ENCODE measurements at places on chromosomes 3 and 15.

DNA sequence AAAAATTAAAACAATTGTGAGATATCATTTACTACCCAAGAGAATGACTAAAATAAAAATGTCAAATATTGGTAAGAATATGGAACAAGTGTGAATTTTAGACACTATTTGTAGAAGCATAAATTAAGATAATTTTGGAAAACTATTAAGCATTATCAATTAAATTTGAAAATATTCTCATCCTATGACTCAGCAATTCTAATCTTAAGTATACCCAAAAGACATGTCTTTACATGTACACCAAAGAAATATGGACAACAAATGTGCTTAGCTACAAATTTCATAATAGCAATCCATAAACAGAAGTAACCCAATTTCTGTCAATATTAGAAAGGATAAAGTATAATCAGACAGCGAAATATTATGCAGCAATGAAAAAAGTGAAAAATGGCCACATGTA lies 1032.2 kb upstream of the SEMA6D start:
- no peak for DNase-seq

DNA sequence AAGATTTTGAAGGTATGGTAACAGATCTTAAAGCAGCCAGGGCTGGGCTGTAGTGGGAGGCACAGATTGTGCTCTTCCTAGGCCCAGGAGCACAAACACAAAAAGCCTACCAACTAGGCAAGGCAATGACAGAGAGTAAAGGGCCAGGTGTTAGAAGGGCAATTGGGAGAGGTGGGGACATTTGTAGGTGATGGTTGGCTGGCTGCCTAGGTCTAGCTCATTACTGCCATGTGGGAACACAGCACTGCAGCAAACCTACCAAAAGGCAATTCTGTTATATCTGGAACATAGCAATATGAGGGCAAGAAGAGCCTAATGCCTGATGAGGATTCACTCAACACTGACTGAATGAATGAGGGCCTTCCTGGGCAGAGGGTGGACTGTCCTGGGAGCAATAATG lies 30.4 kb downstream of the ARHGEF3 start:
- no peak for DNase-seq

- no peak for DNase-seq
Measured at GRCh38 chr15:94263341-94264273, 32.2 kb downstream of the MCTP2 start.

DNA sequence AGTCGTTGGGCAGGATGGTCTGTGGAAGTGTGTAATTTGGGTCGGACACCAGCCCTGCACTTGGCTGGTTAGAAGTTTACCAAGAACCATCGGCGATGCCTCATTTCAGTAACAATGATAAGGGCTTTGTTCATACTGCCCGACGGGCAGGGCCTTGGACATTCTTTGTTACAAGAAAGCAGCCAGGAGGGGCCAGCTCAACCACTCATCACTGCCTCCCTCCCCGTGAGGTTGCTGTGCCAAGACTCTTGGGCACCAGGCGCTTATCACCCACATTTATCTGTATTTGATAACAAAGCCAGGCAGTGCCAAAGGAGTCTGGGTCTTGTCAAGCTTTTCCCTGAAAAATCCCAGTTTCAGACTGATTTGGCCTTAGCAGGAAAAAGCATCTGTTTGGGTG lies 235.0 kb downstream of the ADAMTS17 start:
- no peak for DNase-seq

GRCh38 chr3:48595526-48596121 lies 495 bp upstream of the COL7A1 start:
- no peak for DNase-seq

DNA sequence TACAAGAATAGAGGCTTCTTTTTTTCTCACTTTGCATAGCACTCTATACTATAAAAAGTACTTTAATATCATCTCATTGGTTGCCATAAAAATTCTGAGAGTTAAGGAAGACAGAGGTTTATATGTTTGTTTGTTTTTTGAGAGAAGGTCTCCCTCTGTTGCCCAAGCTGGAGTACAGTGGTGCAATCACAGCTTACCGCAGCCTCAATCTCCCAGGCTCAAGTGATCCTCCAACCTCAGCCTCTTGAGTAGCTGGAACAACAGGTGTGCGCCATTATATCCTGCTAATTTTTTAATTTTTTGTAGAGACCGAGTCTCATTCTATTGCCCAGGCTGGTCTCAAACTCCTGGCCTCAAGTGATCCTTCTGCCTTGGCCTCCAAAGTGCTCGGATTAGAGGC lies 250.2 kb downstream of the LPP start:
- no peak for DNase-seq

GRCh38 chr15:66231394-66232266 lies 21.9 kb downstream of the MEGF11 start:
- no peak for DNase-seq

DNA sequence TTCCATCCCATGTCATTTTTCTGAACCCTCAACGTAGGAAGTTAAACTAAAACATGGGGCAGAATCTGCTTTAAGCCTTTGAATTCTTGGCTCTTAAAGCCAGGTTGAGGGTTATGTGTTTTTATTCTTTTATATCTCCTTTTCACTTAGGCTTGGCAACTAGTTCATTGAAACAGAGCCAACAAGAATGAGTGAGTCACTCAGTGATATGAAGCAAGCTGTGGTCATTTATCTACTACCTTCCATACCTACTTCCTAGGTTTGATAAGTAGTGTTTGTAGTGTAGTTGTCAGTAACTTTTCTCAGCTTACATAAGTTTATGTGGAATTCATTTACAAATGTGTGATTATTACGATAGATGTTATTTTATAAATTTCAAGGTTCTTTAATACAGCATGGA lies 67.4 kb downstream of the SNRPN start:
- DNase-seq, result no peak

DNA sequence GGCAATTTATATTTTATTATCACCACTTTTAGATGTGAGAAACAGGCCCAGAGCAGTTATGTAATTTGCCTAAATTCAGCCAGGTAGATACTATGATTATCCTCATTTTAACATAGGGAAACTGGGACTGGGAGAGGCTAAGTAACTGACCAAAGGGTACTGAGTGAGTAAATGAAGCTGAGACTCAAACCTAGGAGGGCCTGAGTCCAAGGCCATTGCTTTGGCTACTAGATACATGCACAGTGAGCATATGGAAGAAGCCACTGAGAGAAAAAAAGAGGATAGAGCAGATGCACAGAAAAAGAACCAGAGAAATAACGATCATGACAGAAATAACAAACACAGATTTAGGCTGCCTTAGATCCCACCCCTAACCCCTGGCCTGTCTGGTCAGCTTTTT lies 33.6 kb downstream of the USF3 start:
- no peak for DNase-seq

DNA sequence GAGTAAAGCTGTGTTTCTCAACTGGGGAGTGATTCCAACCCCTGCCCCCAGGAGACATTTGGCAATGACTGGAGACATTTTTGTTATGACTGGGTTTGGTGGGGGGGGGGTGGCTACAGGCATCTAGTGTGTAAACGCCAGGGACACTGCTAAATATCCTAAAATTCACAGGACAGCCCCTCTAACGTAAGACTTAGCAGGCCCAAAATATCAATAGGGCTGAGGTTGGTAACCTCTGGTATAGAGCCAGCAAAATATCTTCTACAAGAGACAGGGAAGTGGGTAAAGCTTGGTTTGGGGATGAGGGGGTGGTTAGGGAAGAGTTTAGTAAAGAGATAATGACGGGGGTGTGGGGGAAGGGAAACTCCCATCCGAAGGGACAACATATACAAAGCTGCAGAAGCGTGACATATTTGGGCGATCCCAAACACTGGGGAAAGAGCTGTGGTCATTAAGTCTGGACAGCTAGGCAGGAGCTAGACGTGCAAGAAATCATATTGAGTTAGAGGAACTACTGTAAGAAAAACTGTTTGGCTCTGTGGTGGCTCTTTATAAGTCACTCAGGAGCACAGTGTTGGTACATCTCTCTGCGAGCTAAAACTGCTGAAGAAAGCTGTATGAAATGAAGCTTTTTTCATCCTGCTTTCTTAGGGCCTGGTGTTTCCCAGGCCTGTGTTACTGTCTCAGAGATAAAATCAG lies 697 bp upstream of the TRIM69 start:
- DNase-seq, result no peak

DNA sequence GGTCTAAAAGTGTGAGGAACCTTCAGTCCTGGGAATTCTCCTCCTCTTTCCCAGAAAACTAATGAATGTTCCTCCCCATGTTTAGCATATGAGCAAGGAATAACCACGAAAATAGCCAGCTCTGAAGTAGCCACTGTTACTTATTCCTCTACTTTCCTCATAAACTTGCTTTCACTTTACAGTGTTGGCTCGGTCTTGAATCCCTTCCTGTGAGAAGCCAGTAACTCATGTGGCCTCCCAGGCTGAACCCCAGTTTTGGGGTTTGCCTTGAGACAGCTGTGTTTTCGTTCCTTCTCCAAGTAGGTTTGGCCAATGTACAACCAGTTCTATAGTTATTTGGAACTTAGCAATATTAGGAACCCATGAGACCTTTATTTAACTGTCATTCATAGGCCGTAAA lies 195.0 kb downstream of the CNTN6 start:
- no peak for DNase-seq

DNA sequence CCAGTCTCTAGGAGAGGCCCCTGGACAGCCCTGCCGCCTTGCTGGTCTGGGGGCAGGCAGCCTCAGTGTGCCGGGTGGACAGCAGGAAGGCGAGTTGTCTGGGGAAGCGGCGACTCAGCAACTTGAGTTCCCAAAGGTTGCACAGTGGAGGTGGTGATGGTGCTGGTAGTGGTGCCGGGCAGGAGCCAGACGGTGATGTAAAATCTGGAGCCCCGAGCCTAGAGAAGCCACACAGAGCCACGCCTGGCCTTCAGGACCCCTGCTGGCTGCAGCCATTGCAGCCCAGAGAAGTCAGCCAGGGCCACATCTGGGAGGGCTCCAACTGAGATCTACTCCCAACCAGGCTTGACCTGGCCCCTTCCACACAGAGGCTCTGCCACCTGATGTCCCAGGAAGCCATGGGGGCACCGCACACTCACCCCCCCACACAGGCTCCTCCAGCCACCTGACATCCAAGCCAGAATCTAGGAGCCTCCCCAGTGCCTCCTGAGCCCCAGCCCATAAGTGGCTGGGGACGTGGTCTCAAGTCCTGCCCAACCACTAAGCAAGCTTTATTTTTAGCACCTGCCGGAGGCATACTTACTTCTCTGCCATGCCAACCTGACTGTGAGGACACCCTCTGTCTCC lies 8.8 kb downstream of the C3orf22 start:
- DNase-seq, result peak; percentile 27

DNA sequence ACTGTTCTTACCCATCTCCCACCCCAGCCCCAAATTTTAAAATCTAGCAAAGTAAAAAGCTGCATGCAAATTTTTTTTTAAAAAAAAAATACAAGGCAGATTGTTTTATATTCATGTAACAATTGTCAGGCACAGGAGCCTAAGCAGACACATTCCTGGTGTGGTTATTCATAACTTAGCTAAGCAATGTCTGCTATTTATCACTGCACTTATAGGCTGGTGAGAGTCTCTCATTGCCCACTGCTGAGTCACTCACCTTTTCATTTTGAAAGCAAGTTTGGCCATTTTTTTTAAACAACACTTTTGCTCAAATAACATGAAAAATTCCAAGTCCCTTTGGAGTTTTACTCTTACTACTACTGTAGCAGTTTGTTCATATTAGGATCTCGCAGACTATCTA lies 413.9 kb downstream of the RBMS3 start:
- no peak for DNase-seq

- no peak for DNase-seq
Measured at GRCh38 chr3:142597906-142598305, 1.7 kb downstream of the PLS1 start.

GRCh38 chr3:78988324-78988723 lies 779.5 kb downstream of the ROBO1 start:
- DNase-seq, result no peak

DNA sequence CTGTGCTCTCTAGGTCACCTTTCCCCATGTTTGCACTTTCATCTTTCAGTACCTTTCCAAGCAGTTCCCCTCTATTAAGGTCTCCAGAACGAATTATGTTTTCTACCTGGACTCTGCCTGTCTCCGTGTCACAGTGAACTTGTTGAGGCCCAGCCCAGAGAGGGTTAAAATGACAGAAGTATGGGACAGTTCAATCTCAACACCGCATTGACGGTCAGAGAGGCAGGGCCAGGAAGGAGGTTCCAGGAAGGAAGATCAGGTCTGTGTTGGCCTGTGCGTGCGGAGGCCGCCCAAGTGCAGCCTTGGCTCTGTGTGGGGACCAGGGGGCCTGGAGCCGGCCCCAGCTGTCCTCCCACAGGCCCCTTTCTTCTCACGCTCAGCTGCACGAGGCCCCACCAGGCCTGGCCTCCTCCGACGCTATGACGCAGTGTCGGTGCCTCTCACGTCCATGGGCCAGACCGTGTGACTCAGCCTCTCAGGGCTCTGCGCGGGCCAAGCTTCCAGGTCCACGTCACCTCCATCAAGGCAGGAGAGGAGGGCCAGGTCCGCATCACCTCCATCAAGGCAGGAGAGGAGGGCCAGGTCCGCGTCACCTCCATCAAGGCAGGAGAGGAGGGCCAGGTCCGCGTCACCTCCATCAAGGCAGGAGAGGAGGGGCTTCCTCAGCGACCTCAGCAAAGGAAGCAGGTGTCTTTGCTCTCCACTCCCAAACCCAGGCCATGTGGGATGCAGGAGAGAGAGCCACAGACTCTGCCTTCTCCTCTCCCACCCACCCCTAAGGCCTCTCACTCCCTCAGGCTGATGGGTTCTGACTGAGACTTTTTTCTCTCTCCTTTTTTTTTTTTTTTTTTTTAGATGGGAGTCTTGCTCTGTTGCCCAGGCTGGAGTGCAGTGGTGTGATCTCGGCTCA lies 83.1 kb downstream of the CPN2 start:
- peak; percentile 60 for DNase-seq

DNA sequence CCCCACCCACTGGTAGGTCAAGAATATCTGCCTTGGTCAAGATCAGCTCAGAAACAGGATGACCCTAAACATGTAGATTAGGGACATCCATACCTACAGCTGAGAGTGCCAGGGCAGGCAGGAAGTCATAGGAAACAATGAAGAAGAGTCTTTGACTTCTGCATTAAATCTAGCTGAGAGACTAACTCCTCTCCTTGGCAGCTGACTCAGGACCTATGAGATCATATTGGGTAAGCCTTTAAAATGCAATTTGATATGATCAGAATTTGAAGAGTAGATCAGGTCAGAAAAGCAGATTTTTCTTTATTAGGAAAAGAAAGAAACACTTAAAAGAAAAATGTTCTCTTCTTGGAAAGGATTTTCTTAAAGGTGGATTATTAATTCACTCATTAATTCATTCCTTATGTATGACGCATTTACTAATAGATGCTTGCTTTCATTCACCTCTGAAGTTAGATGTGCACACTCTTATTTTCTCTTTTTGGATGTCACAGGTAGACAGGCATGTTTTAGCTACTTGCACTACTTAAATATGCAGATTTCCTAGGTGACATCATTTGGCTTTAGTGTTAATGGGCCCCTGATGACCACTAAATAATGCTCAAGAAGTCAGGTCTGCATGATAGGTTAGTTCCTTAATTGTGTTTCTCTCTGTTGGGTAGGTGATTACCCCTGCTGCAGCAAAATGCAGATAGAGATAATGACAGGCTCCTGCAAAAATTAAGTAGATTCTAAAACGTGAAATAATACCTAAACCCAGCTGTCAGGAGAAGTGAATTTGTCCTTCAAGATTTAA lies 35.7 kb upstream of the GSK3B start:
- DNase-seq, result no peak

- DNase-seq, result peak; percentile 31
Measured at GRCh38 chr3:127039719-127040118, 56.8 kb downstream of the PLXNA1 start.

GRCh38 chr3:156899951-156900350 lies 73.8 kb downstream of the LEKR1 start:
- DNase-seq, result no peak

Measured in sciatic nerve (tissue), 2 donors.